Ovary (tissue), 10 donors: ENCODE measurements at places on chromosomes 13 and 19. TPM values are rescaled to one million over a fixed set of nuclear protein-coding genes. Genes with fewer than 3 reads are reported as not detected.

GRCh38 chr13:77674852-77675251, 22.6 kb upstream of the SLAIN1 start:
- H3K4me1 ChIP-seq: no peaks in the 10 kb centered on the region
- no peaks in the 10 kb centered on the region for H3K27me3 ChIP-seq
- H3K36me3 ChIP-seq: no peaks in the 10 kb centered on the region
- H3K4me3 ChIP-seq: no peak overlapping the region

The GATAD2A gene
- 57.9 TPM for total RNA-seq

The CGB8 gene
- total RNA-seq: not detected

DNA sequence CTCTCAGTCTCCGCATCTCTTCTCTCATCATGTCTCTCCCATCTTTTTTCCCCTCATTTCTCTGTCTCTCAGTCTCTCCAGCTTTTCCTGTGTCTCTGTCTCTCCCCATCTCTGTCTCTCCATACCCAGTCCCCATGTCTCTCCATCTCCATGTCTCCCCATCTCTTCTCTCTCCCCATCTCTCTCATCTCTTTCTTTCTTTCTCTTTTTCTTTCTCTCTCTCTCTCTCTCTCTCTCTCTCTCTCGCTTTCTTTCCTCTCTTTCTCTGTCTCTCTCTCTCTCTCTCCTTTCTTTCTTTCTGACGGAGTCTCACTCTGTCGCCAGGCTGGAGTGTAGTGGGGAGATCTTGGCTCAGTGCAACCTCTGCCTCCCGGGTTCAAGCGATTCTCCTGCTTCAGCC, 12.6 kb upstream of the NFIX start:
- DNase-seq: no peak
- no peaks in the 10 kb centered on the region for H3K36me3 ChIP-seq
- no peak overlapping the region for H3K27ac ChIP-seq
- no peak overlapping the region for H3K4me3 ChIP-seq
- H3K27me3 ChIP-seq: no peaks in the 10 kb centered on the region

The TMEM238 gene
- total RNA-seq: 31.2 TPM

The C19orf44 gene
- total RNA-seq: 9.4 TPM

- no peak for DNase-seq
- no peaks in the 10 kb centered on the region for H3K27me3 ChIP-seq
- H3K36me3 ChIP-seq: no peaks in the 10 kb centered on the region
- H3K27ac ChIP-seq: no peak overlapping the region
- no peak overlapping the region for H3K4me3 ChIP-seq
Observed at GRCh38 chr13:35791184-35791851, 314.8 kb upstream of the MAB21L1 start.

- DNase-seq: no peak
- H3K36me3 ChIP-seq: no peaks in the 10 kb centered on the region
- H3K4me1 ChIP-seq: no peaks in the 10 kb centered on the region
Observed at GRCh38 chr13:42398533-42398932, 126.6 kb downstream of the AKAP11 start.

GRCh38 chr13:36089130-36089647, 42.0 kb downstream of the DCLK1 start:
- no peak overlapping the region for H3K27ac ChIP-seq
- no peak overlapping the region for H3K4me3 ChIP-seq
- DNase-seq: no peak
- H3K4me1 ChIP-seq: no peaks in the 10 kb centered on the region
- H3K36me3 ChIP-seq: no peaks in the 10 kb centered on the region

The NTF4 gene
- total RNA-seq: not detected

The KCNC3 gene
- 0.40 TPM for total RNA-seq

The SYNGR4 gene
- total RNA-seq: not detected

The PEAK3 gene
- 0.11 TPM for total RNA-seq

The DKKL1 gene
- total RNA-seq: 2.4 TPM

DNA sequence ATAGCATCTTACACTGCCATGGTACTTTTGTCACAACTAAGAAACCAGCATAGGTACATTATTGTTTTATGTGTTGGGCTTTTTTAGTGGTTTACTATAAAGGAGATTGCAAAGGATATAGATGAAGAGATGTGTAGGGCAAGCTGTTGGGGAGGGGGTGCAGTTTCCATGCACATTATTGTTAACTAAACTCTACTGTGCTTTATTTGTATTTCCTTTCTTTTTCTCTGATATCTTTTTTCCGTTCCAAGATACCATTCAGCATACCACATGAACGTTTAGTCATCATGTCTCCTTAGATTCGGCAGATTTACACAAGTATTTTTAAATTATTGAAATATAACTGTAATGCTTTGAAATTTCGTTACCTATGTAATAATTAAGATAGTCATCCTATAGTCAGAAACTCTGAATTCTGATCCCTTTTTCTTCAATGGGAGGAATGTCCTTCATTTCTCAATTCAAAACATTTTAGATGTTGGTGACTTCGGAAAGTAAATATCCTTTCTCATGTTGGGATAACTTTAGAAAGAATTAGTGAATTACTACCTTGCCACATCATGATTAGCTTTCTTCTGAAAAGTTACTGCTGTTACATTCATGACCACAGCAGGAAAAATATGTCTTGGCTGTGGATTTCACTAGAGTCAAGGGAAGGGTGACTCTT, 82.8 kb downstream of the FRY start:
- H3K4me1 ChIP-seq: no peaks in the 10 kb centered on the region
- DNase-seq: no peak
- no peaks in the 10 kb centered on the region for H3K36me3 ChIP-seq
- H3K27ac ChIP-seq: no peak overlapping the region

- no peak overlapping the region for H3K4me3 ChIP-seq
- H3K36me3 ChIP-seq: no peaks in the 10 kb centered on the region
- H3K4me1 ChIP-seq: no peaks in the 10 kb centered on the region
- no peak for DNase-seq
- H3K27ac ChIP-seq: no peak overlapping the region
Observed at GRCh38 chr13:100339411-100339940, 249.1 kb downstream of the GGACT start.

DNA sequence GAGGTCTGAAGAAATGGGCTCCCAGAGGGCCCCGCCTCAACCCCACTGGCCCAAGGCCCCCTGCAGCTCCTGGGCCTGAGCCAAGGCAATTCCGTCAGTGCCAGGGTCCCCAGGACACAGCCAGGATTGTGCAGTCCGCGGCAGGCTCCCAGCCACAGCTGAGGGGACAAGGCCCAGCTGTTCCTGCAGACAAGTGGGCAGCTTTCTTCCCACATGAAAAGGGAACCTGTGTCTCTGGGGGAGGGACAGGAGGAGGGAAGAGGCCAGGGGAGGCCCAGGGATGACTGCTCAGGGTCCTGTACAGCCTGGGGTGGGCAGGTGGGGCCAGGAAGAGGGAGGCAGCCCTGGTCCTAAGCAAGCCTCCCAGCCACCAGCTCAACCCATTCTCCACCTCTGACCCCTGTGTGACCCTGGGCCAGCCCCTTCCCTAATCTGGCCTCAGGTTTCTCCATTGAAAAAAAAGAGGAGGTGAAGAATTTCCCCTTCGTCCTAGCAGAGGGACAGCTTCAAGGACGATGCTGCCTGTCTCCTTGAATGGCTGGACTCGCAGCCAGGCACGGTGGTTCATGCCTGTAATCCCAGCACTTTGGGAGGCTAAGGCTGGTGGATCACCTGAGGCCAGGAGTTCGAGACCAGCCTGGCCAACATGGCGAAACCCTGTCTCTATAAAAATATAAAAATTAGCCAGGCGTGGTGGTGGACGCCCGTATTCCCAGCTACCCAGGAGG, 20.5 kb upstream of the VSTM2B start:
- H3K4me3 ChIP-seq: no peak overlapping the region
- no peak overlapping the region for H3K27ac ChIP-seq
- no peaks in the 10 kb centered on the region for H3K36me3 ChIP-seq
- DNase-seq: no peak

- H3K36me3 ChIP-seq: no peaks in the 10 kb centered on the region
- no peaks in the 10 kb centered on the region for H3K27me3 ChIP-seq
- DNase-seq: no peak
- no peak overlapping the region for H3K27ac ChIP-seq
- no peak overlapping the region for H3K4me3 ChIP-seq
- peaks cover 3% of the 10 kb centered on the region for H3K4me1 ChIP-seq
Observed at GRCh38 chr13:52164989-52165388, 5.6 kb upstream of the NEK3 start.

DNA sequence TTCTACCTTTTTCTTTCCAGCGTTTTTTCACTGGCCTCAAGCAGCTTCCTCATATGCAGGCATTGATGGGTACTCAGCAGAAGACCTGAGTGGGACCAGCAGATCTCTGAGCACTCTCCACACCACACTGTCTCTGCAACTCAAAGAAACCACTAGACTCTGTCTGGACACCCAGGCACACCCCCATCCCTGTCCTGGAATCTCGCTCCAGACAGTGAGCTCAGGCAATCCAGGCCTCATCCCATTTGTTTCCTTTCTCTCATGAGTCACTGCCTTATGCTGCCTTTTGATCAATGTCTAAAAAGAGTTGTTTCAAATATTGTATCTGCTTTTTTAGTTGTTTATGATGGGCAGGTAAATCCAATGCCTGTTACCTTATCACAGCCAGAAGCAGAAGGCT, 19.7 kb upstream of the POP4 start:
- no peak for DNase-seq
- H3K36me3 ChIP-seq: no peaks in the 10 kb centered on the region
- no peaks in the 10 kb centered on the region for H3K4me1 ChIP-seq
- H3K27ac ChIP-seq: no peak overlapping the region

DNA sequence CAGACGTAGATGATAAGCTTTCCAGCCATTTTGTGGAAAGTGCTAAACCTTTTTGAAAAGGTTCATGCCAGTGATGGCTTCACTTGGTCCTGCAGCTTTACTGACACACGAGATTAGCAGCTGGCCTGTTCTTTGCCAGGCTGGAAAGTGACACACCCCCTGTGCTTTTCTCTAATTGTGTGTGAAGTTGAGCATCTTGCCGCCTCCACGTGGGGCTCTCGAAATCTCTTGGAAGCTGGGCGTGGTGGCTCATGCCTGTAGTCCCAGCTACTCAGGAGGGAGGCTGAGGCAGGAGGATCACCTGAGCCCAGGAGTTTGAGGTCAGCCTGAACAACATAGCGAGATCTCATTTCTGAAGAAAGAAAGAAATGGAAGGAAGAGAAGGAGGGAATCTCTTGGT, 25.3 kb upstream of the EHD2 start:
- H3K27me3 ChIP-seq: no peaks in the 10 kb centered on the region
- no peak overlapping the region for H3K4me3 ChIP-seq
- no peak for DNase-seq
- H3K36me3 ChIP-seq: no peaks in the 10 kb centered on the region
- no peak overlapping the region for H3K27ac ChIP-seq
- no peaks in the 10 kb centered on the region for H3K4me1 ChIP-seq

- no peak for DNase-seq
- H3K27me3 ChIP-seq: no peaks in the 10 kb centered on the region
- H3K4me3 ChIP-seq: no peak overlapping the region
- H3K36me3 ChIP-seq: no peaks in the 10 kb centered on the region
Observed at GRCh38 chr13:28429685-28430290, 65.1 kb downstream of the FLT1 start.

- no peak for DNase-seq
- no peak overlapping the region for H3K4me3 ChIP-seq
Observed at GRCh38 chr13:33612641-33613638, 205.0 kb upstream of the RFC3 start.

The ZNF177 gene
- 7.1 TPM for total RNA-seq

DNA sequence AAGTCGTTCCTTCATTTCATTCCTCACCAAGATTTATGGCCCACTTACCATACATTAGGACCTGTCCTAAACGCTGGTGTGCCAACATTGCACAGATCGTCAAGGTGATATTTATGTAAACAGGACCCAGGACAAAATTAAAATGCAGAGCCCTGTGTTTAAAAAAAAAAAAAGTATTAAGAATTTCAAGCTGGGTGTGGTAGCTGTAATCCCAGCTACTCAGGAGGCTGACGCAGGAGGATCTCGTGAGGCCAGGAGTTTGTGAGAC, 6.5 kb upstream of the ZNF444 start:
- no peak overlapping the region for H3K4me3 ChIP-seq
- H3K27me3 ChIP-seq: no peaks in the 10 kb centered on the region
- no peaks in the 10 kb centered on the region for H3K36me3 ChIP-seq
- no peak overlapping the region for H3K27ac ChIP-seq

- no peak overlapping the region for H3K4me3 ChIP-seq
- H3K27ac ChIP-seq: no peak overlapping the region
- no peaks in the 10 kb centered on the region for H3K27me3 ChIP-seq
- H3K4me1 ChIP-seq: peaks cover 4% of the 10 kb centered on the region
Observed at GRCh38 chr19:2453431-2454025, 3.2 kb downstream of the LMNB2 start.

The FLT1 gene
- total RNA-seq: 9.9 TPM

GRCh38 chr19:14146789-14147216, 10.4 kb upstream of the ASF1B start:
- H3K4me3 ChIP-seq: no peak overlapping the region
- no peaks in the 10 kb centered on the region for H3K4me1 ChIP-seq
- no peak overlapping the region for H3K27ac ChIP-seq
- H3K27me3 ChIP-seq: no peaks in the 10 kb centered on the region

DNA sequence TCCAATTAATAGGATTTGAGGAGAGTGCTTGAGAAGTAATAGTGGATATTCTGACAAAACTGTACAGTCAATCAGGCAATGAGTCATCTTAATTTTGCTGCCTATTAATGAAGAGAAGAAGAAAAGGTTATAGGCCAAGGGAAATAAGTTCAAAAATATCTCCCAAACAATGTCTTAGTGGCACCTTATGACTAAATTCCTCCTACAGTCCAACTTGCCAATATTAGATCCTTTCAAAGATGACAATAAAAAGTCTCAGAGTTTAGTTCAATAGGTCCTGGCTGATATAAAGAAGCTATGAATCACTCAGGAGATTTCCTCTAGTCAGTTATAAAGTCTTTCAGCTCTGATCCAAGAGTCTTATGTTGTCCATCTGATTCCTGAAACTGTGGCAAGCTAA, 27.9 kb downstream of the UGGT2 start:
- no peak overlapping the region for H3K27ac ChIP-seq
- H3K4me3 ChIP-seq: no peak overlapping the region
- no peaks in the 10 kb centered on the region for H3K36me3 ChIP-seq
- peaks cover 2% of the 10 kb centered on the region for H3K4me1 ChIP-seq
- H3K27me3 ChIP-seq: no peaks in the 10 kb centered on the region

DNA sequence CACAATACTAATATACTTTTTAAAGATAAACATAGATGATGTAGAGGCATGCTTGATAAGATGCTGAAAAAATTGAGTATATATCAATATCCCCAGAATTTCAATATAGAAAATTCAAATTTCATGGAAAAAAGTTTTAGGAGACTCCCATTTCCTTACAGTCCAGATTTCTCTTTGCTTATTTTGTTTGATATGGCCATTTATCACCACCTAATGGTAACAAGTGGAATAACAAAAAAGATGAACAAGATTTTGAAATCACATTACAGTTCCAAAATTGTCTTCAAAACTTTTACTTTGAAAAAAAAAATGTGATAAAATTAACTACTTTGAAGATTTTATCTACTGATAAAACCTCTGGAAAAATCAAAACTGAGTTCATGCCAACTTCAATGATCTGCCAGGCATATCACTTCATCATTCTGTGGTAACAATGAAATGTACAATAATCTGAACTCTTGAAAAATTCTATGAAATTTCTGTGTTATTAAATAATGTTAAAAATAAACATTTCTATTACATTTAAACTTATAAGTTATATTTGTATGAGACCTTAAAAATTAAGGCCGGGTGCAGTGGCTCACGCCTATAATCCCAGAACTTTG, 17.5 kb downstream of the MIPEP start:
- no peak overlapping the region for H3K4me3 ChIP-seq
- no peaks in the 10 kb centered on the region for H3K4me1 ChIP-seq
- H3K27ac ChIP-seq: no peak overlapping the region

The PLIN3 gene
- 74.6 TPM for total RNA-seq

The KCTD15 gene
- 41.1 TPM for total RNA-seq

The KIR3DL1 gene
- total RNA-seq: not detected

- H3K27me3 ChIP-seq: no peaks in the 10 kb centered on the region
- no peak overlapping the region for H3K4me3 ChIP-seq
- H3K27ac ChIP-seq: no peak overlapping the region
Observed at GRCh38 chr19:18312092-18312534, 10.8 kb downstream of the LSM4 start.

The U2AF2 gene
- total RNA-seq: 114 TPM

GRCh38 chr13:35694549-35695447, 218.3 kb upstream of the MAB21L1 start:
- no peaks in the 10 kb centered on the region for H3K27me3 ChIP-seq
